ENCODE measurements at places on chromosomes 1 and 21. TPM values are rescaled to one million over a fixed set of nuclear protein-coding genes. Genes with fewer than 3 reads are reported as not detected.

CCDC190 gene
- 0.11 TPM for total RNA-seq

RNU1-2 gene
- total RNA-seq: 8,230 TPM

RIMS3 gene
- total RNA-seq: 0.43 TPM

MMP23B gene
- total RNA-seq: 1.1 TPM

UBASH3A gene
- total RNA-seq: not detected

TTC22 gene
- total RNA-seq: 0.09 TPM

PMF1 gene
- total RNA-seq: 60.4 TPM

ANKRD13C gene
- 28.2 TPM for total RNA-seq

OLFML2B gene
- 0.09 TPM for total RNA-seq

Data from dermis lymphatic vessel endothelial cell (primary cell).